Esophagus mucosa (tissue), 1 donor: ENCODE measurements at places on chromosomes 13 and 19. TPM values are rescaled to one million over a fixed set of nuclear protein-coding genes. Genes with fewer than 3 reads are reported as not detected.

GRCh38 chr13:95019886-95020285 is 281.4 kb downstream of the ABCC4 start:
- ATAC-seq = no peak

DNA sequence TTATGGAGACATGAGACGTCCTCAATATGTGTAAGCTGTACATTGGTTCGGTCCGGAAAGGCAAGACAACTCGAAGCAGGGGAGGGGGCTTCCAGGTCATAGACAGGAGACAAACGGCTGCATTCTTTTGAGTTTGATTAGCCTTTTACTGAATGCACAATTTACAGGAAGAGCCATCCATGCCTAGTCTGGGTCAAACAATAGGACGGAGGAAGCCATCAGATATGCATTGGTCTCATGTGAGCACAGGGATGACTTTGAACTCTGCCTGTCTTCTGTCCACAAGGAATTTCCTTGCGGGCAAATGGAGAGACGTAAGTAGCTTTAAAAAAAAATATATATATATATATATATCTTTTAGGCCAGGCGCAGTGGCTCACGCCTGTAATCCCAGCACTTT is 1.9 kb upstream of the CCNP start:
- no peak for ATAC-seq

- ATAC-seq = no peak
These were observed 83.0 kb downstream of the POLR1D start for GRCh38 chr13:27704681-27705080.

ANGPTL8 gene
- total RNA-seq = not detected

ZNF578 gene
- 0.24 TPM for total RNA-seq

- peak; percentile 70 for ATAC-seq
These were observed 4.6 kb upstream of the EPS8L1 start for GRCh38 chr19:55071129-55071502.

DNA sequence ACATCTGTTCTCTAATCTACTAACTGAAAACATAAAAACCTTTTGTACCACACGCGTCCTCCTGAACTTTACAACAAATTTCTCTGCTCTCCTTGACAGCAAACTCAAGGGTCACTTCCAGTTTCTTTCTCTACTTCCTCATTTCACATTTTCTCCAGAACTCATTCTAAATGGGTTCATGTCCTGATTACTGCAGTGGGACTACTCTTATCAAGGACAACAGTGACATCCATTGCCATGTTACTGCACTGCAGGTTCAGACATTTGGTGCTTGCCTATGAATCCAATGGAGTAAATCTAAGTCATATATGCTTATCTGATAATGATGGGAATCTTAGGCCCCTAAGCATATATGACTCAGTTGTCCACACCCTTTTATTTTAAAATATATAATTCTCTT is 35.3 kb downstream of the FPR3 start:
- ATAC-seq = no peak

DNA sequence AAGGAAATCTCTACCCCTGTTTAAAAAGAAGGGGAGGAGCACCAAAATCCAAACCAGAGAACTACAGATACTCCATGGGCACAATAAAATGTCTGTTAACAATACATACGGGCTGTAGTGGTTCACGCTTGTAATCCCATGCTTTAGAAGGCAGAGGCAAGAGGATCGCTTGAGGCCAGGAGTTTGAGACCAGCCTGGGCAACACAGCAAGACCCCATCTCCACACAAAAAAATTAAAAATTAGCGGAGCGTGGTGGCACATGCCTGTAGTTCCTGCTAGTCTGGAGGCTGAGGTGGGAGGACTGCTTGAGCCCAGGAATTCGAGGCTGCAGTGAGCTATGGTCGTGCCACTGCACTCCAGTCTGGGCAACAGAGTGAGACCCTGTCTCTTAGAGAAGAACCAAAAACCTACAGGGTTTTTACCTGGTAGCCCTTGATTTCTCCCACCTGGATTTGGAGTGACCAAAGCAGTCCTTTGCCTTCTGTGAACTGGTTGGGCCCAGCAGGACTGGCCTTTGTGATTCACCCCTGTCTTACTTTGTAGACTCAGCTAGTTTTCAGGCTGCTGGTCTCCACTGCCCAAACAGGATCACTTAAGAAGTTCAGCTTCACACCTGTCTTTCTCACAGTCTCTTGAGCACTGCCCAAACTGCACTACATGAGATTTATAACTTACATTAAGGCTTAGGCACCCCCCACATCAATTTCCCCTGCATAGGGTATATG is 38.7 kb upstream of the FLT1 start:
- ATAC-seq = no peak

CKM gene
- 0.96 TPM for total RNA-seq

GRCh38 chr13:20125129-20125782 is 35.6 kb downstream of the GJA3 start:
- ATAC-seq = no peak

AMER2 gene
- total RNA-seq = not detected

- ATAC-seq = no peak
These were observed 51.6 kb upstream of the UBL3 start for GRCh38 chr13:29901710-29902631.

GRCh38 chr19:46606019-46606418 is 4.9 kb downstream of the CALM3 start:
- no peak for ATAC-seq

- ATAC-seq = peak; percentile 75
These were observed 62.1 kb upstream of the FREM2 start for GRCh38 chr13:38624822-38625221.

PSG11 gene
- total RNA-seq = not detected

DNA sequence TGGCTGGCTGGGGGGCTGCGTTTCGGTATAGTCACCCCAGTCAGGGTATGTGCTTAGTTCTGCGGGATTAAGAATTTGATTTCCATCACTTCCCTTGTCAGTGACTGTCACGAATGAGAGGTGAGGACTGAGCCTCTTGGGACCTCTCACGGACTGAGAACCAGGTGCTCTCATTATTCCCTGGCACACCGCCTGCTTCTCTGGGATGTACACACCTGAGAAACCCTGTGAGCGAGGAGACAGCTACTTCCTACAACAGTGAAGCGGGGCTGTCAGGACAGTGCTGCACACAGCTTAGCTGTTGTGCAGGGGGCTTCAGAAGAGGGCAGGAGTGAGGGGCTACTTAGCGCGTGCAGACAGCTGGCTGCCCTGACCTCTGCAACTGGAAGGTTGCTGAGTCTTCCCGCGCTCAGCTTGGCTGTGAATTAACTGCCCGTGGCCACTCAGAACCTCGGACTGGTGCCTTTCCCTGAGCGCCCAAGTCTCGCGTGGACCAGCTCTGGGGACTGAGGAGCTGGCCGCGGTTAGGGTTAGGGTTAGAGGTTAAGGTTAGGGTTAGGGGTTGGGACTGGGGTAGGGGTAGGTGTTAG is 65.3 kb upstream of the MCF2L start:
- ATAC-seq = no peak

FAM124A gene
- 0.72 TPM for total RNA-seq

DCT gene
- total RNA-seq = not detected

DNA sequence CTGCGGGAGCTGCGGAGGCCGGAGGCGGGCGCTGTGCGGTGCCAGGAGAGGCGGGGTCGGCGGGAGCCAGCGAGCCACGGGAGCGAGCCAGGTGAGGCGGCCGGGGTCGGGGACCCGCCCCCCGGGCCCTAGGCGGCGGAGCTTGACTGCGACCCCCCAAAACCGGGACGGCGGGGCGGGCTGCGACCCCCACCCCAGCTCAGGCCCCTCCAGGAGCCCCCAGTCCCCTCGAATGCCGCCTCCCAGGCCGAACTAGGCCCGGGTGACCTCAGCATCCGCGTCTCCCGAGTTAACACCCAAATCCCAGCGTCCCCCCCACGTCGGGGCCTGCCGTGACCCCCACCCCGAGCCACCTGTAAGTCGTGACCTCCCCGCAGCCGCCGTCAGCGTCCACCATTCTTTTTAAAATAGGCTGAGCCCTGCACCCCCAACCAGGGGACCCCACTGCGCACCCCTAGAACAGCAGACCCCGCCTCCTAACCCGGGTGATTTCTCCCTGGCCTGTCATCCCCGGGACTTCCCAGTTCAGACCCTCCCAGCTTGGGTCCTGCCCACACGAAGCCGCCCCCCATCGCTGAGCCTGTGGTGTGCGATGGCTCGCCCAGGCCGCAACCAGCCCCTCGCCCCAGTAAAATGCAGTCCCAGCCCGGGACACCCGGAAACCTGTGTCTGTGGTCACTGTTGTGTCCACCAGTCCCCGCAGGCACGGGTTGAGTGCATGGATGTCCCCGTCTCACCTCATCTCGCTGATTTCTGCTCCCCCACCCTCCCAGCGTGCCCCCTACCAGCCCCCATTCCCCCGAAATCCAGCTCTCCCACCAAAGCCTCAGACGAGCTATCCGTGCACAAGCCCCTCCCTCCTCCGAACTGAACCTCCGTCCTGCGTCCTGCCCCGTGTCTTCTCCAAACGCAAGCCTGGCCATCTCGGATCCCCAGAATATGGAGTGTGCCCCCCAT is 551 bp downstream of the FZR1 start:
- ATAC-seq = peak; percentile 5

DNA sequence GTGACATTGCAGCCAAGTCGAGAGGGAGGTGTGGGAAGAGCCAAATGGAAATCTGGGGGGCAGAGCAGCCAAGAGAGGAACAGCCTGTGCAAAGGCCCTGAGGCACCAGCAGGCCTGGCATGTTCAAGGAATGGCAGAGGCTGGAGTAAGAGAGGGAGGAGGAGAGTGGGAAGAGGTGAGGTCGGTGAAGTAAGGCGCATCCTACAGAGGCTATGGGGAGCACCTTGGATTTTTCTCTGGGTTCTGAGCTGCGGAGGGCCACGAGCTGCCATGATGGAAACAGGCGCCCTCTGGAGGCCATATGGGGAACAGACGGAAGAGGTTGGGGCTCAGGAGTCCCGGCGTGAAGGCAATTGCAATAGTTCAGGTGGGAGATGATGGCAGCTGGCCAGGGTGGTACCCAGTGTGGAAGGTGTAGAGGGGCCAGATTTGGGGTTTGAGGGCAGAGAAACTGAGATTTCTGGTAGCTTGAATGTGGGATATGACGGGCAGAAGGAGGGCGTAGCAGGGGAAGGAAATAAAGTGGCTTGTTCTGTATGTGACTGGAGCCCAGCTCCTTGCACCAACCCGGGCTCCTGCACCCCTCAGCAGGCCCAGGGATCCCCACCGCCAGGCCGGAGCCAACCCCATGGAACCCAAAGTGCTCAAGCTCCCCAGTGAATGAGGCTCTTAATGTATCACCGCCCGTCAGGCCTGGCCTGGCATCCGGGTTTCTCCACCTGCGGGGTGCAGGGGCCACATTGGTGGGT is 20.5 kb upstream of the STRN4 start:
- ATAC-seq = peak; percentile 24

TRIM28 gene
- 204 TPM for total RNA-seq

APOE gene
- total RNA-seq = 5.7 TPM

GRCh38 chr19:45076029-45076850 is at the start of gene ZNF296:
Gene ZNF296 (minus strand): TSS chr19:45076478. CDS start chr19:45076373, 105 bp downstream.
- peak; percentile 78 for ATAC-seq

DNA sequence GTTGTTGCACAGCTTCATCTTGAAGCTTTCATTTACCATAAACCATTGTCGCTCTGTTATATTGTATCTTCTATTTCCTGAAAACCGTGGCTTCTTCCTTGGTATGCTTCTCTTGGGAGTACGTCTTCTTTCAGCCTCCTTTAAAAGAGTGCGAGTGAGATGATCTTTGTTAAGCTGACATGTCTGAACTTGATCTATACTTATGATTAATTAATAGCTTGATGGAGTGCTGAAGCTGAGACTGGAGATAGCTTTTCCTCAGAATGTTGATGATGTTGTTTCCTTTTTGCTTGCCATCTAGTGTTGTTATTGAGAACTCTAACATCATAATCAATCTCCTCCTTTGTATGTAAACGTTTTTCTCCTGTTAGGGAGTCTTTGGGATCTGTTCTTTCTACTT is 529.3 kb upstream of the SPRY2 start:
- no peak for ATAC-seq

DNA sequence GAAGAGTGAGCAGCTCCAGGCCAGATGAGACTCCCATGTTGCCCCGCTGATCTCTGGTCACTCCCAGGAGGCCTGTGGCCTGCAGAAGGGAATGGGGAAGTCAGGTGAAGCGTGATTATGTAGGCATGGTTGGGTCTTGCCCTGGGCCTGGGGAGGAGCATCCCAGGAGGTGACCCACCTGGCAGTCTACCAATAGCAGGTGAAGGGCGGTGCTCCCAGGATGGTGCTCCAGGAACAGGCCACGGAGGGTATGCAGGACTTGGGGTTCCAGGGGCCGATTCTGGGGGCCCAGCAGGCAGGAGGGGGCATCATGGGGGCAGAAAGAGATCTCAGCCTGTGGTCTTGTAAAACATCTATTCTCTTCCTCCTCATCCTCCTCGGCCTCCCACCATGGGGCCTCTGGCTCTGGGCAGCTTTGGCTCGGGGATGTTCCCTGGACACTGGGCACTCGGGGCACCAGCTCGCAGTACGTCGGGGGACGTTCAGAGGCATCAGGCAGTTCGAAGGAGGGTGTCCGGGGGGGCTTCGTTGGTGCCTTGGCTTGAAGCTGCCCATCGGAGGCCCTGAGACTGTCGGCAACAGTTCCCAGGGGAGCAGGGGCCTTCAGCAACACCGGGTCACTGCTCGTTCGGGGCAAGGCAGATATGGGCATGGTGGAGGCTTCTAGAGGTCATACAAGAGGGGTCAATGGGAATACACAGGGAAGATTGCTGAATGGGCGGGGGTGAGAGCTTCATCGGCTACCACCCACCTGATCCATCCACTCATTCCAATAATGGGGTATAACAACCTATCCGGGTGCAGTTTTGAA is 12.4 kb downstream of the SH2D3A start:
- no peak for ATAC-seq

DNA sequence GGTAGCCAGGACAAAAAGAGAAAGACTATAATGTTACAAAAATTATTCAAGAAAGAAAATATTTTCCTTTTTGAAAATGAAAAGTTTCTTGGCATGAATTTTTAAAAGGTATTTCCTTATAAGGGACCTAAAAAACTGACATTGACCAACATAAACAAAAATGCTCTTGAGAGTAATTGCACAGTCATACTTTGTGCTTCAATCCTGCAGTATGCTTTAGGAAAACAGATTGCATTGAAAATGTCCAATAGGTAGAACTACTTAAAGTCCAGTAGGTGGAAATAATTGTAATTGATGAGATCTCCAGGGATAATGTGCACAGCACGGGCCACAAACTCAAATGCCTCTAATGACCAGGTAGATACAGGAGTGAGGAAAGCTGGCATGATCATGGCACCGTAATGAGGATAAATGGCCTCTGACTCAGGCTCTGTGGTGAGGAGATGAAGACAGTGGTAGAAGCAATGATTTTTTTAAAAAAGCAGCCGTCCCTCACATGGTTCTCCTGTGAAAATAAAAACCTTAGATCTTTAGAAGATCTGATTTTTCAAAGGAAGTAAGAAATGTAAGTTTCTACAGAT is 278.0 kb downstream of the ITGBL1 start:
- no peak for ATAC-seq

APC2 gene
- total RNA-seq = 0.48 TPM

SOHLH2 gene
- 0.16 TPM for total RNA-seq
